ENCODE measurements at places on chromosomes 1 and 21.

DNA sequence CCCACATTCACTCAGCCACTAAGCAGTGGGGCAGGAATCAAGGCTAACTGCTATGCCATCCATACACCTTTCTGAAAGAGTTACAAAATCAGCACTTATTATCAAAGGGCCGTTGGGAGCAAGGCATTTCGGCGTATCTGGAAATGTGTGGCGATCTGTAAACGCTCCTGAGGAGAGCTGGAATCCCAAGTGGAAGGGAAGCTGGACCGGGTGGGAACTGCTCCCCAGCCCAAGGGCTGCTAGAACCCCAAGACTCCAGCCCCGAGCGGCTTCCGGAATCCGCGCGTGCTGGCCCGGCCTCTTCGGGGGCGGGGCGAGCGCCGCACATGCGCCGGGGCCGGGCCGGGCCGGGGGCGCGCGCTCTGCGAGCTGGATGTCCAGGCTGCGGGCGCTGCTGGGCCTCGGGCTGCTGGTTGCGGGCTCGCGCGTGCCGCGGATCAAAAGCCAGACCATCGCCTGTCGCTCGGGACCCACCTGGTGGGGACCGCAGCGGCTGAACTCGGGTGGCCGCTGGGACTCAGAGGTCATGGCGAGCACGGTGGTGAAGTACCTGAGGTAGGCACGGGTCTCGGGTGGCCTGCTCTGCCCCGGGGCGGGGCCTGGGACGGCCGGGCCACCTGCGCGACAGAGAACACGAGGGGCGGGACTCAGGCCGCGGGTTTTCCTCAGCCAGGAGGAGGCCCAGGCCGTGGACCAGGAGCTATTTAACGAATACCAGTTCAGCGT, at the start of gene NAXE:
Gene NAXE, plus strand, starts transcription at position 345 of the 726 bp plus-strand sequence. Its CDS starts 29 bp downstream, at position 374.
- peak; percentile 97 for DNase-seq

DNA sequence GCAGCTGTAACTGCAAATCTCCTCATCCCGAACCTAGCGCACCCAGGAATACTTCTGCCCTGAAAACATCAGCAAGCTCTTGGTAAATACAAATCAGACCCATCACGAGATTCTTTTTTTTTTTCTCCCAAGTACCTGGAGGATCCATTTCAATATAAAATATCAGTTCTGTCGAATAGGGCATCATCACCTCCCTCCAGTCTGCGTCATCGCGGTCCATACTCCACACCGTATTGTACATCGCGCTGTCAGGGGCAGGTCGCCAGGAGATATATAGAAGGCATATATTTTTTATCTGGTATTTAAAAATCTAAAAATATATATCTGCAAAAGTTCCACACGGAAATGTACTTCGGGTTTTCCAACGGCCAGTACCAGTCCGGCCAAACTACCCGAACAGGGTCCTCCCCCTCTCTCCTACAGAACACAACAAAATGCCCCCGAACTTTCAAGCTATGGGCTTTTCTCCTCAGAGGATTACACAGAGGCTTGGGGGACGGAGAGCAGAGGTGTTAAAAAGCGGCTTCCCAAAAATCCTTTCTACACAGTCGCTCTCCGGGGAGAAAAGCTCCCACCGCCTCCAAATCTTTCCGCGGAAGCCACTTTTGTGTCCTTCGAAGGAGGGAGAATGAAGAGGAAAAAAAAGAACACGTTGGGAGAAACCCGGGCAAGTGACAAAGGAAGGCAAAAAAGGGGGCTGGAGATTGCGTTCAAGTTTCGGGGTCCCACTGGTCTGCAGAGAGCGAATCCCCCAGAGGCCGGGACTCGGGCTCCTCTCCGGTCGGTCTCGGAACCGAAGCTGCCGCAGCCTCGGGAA, 509 bp downstream of the PIK3R3 start:
- peak; percentile 18 for DNase-seq

- DNase-seq: no peak
Measured at GRCh38 chr1:19101244-19101643, 108.8 kb downstream of the UBR4 start.

DNA sequence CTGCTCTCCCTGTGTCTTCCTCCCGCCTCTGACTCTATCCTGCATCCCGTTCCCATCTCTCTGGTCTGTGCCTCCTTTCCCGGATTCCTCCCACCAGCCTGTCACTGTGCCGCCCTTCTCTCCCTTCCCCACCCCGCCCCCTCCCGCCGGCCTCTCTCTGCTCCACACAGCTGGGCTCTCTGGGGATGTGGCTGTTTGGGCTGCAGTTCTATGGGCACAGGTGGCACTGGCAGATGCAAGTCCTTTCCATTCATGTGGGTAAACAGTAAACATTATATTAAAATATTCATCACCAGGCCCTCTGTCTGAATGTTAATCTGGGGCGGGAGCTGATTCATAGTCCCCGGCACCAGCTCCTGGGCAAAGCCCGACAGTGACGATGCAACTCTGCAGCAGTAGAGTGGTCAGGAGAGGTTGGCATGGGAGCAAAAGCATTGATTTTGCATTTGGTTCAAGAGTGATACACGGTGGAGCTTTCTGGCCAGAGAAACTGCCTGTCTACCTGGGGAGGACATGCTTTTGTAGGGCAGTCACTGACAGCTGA, 249.3 kb downstream of the TNR start:
- no peak for DNase-seq

DNA sequence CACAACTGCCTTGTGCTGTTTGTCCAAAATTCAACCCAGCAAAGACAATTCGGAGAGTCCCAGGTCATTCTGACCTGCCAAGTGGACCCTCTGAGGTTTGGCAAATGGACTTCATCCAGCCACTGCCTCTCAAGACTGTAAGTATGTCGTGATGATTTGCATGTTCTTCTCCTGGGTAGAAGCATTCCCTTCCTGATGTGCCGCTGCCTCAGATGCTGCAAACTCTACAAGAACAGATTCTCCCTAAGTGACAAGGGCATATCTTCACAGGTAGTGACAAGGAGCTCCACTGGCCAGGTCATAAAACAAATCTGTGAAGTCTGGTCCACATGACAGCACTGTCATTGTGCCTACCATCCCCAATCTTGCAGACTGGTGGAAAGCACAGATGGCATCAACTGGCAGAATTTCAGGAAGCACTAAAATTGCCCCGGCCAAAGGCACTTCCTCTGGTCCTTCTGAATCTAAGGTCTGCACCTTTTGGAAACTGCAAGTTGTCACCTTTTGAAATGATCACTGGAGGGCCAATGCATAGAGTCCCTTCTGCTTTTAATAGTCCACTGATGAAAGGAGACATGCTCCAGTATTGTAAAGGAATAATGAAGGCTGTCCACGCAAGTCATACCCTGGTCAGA, 27.4 kb downstream of the POFUT2 start:
- DNase-seq: no peak

- no peak for DNase-seq
Measured at GRCh38 chr1:24860841-24861240, 69.2 kb downstream of the RUNX3 start.

DNA sequence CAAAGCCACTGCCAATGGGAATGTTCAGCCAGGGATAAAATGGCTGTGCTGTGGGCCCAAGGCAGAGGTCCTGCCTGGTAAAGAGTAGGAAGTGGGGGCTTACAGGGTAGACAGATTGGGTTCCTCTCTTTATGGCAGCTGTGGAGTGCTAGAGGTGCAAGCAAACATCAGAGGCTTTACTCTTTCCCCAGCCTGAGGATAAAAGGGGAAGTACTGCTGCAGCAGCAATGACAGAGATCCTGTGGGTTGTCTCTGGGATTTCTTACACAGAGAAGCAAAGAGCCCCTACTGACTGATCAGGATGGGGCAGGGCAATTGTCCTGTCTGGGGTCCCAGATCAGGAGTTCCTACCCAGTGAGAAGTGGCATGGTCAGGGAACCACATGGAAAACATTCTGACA, 54.2 kb downstream of the DRAM2 start:
- DNase-seq: no peak

DNA sequence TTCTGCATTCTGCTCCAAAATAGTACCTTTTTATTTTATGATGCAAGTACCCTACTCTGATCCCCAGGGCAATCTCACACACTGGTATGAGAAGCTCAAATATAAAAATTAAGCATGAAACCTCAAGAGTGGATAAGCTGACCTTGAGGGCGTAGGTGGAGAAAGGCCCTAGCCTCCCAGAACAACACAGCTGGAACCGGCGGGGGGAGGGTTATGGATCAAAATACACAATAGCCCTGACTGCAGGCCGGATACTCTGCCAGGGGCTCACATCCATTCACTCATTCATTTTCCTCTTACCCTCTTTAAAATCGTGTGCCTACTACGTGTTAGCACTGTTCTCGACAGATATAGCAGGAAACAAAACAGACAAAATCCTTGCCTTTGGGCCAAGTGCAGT, 32.8 kb upstream of the ECE1 start:
- DNase-seq: no peak

DNA sequence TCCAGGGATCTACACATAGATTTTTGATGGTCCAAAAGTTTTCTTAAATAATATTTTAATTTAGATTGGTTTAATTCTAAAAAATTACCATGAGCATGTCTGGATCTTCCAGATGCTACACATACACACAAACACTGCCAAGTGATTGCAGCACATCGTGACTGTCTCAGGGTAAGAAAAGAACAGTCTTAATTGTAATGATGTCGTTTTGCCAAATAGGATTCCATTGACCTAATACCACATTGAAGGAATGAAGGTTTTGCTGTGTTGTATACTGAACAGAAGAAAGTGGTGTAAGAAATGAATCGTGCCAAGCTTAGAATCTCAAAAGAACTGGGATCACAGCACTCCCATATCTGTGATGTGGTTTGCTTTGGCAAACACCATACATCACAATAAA, 633.3 kb upstream of the CAMK1G start:
- DNase-seq: no peak

GRCh38 chr1:180217006-180217405, 13.1 kb upstream of the LHX4 start:
- no peak for DNase-seq

DNA sequence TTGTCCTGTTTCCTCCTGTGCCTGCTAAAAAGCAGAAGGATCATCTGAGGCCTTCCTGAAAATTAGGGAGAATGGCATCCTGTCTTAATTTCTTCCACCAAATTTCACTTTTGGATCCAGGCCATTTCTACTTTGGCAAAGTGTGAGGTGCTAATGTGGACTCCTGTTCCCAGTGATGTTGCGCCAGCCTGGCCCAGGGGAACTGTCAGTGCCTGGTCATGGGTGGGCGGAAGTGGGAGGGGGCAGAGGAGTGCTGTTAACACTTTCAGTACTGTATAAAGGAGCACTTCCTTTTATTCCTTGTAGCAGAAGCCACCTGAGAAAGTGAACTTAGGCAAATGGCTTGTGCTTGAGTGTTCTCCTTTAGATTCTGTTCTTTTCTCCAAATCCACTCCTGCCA, 19.9 kb downstream of the ELAPOR1 start:
- peak; percentile 77 for DNase-seq

- no peak for DNase-seq
Measured at GRCh38 chr1:216686860-216687766, 36.1 kb downstream of the ESRRG start.

GRCh38 chr1:44786138-44786840, 1.7 kb downstream of the BEST4 start:
- DNase-seq: peak; percentile 41

- DNase-seq: no peak
Measured at GRCh38 chr1:218348628-218349071, 3.5 kb downstream of the TGFB2 start.

- DNase-seq: no peak
Measured at GRCh38 chr1:168966217-168966616, 140.3 kb upstream of the ATP1B1 start.

GRCh38 chr1:246280551-246280950, 226.5 kb downstream of the SMYD3 start:
- no peak for DNase-seq

GRCh38 chr1:230567221-230567575, 75.1 kb upstream of the COG2 start:
- no peak for DNase-seq

DNA sequence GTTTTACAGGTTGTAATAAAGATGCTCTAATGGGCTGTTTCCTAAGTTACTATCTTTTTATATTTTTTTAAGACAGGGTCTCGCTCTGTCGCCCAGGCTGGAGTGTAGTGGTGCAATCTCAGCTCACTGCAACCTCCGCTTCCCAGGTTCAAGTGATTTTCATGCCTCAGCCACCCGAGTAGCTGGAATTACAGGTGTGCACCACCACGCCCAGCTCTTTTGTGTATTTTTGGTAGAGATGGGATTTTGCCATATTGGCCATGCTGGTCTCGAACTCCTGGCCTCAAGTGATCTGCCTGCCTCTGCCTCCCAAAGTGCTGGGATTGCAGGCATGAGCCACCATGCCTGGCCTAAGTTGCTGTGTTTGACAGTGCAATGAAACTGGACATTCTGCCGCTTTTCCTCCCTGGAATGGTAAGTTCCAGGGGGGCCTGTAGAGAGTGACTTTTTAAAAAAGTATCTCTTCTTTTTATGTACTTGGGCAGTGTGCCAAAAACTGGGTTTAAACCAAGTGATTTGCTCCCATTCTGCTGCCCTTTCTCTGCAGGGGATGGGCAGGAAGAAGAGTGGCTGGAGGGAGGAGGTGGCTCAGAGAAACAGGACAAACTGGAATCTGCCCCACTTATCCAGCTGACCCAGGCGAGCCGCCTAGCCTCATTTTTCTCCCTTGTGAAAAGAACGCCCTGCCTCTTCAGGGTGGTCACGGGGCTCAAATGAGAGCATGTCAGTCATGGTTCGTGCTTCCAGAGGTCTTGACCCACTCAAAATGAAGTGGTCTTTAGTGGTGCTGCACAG, 2.3 kb downstream of the SLC37A1 start:
- DNase-seq: peak; percentile 12

GRCh38 chr1:81307786-81308185, 492.9 kb upstream of the ADGRL2 start:
- no peak for DNase-seq

DNA sequence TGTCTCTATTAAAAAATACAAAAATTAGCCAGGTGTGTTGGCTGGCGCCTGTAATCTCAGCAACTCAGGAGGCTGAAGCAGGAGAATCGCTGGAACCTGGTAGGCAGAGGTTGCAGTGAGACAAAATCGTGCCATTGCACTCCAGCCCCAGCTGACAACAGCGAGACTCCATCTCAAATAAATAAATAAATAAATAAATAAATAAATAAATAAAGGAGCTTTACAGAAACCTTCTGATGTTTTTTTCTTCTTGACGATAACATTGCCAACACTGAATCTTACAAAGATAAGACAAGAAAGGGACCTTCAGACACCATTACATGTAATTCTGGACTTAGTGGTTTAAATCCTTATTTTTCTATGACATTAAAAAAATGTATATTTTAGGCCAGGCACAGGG, 47.8 kb upstream of the LGALS8 start:
- no peak for DNase-seq

- peak; percentile 88 for DNase-seq
Measured at GRCh38 chr1:234842726-234843641, 233.0 kb upstream of the IRF2BP2 start.

- DNase-seq: no peak
Measured at GRCh38 chr21:41953249-41953830, 478 bp downstream of the C2CD2 start.

Measured in posterior cingulate gyrus (tissue), 11 donors.